ENCODE measurements at places on chromosomes 5 and 9. TPM values are rescaled to one million over a fixed set of nuclear protein-coding genes. Genes with fewer than 3 reads are reported as not detected.

Gene DMRT3
- not detected for total RNA-seq

Gene CDX1
- total RNA-seq = not detected

Gene C8G
- 1.3 TPM for total RNA-seq

Gene NRARP
- 3.6 TPM for total RNA-seq

Gene GABRA1
- total RNA-seq = not detected

Gene NXNL2
- total RNA-seq = 0.70 TPM

Data from A549 treated with AZD2906 at 1 μM for 4 hours (cell line).